NCI-H2029 (cell line): ENCODE measurements at places on chromosomes 13 and 19.

DNA sequence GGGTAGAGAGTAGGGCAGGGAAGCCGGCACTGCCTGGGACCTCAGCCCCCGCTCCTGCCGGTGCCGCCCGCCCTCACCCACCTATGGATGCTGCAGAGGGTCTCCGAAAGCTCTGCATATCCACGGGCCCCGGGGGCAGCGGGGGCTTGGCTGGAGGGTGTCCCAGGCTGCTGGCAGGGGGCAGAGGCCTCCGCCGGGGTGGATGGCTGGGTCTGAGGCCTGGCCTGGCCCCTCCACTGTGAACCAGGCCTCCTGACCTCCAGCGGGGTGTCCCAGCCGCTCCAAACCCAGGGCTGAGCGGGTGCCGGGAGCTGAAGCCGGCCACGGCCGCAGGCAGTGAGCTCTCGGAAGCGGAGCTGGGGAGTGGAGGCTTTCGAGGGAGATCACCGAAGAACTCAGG, 4.1 kb downstream of the PRAM1 start:
- no peak for DNase-seq

GRCh38 chr19:10420444-10421239, at the start of gene PDE4A:
PDE4A (plus strand) TSS chr19:10420538; CDS start chr19:10420765, 227 bp downstream.
- no peak for DNase-seq

DNA sequence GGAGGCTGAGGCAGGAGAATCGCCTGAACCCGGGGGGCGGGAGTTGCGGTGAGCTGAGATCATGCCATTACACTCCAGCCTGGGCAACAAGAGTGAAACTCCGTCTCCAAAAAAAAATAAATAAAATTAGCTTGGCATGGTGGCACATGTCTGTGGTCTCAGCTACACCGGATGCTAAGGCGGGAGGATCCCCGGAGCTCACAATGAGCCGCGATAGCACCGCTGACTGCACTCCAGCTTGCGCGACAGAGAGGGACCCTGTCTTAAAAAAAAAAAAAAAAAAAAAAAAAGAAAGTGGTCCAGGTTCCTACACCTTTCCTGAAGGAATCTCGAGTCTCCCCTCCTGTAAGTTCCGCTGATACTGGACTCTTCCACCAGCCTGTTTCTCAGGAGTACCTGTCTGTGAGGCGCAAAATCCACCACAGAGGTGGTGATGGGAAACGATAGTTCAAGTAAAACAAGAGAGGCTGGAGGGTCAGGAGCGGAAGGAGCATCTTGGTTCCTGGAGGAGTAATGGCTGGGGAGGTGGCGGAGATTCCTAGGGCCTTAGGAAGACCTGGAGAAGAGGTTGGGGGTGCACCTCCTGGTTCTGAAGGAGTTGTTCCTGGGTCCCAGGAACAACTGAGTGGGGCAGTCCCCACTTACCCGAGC, 471 bp downstream of the FUT1 start:
- DNase-seq: no peak

GRCh38 chr13:98542568-98543377, 34.1 kb downstream of the STK24 start:
- DNase-seq: no peak

- no peak for DNase-seq
Observed at GRCh38 chr13:24232474-24232873, 72.0 kb downstream of the SPATA13 start.

DNA sequence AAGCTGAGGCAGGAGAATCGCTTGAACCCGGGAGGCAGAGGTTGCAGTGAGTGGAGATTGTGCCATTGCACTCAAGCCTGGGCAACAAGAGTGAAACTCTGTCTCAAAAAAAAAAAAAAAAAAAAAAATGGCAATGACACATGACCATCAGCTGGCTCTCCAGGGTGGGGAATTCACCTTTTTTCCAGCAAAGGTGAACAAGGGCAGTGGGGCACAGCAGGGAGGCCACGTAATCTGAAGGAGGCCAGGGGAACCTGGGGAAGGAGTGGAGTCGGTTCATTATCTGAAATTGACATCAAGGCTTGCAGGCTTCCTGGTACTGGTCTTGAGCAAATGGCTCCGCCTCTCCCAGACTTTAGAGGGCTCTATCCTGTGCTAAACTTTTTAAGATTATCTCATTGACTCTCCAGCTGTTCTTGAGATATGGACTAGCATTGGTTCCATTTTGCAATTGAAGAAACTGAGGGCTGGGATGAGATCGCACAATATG, 28.1 kb downstream of the KEAP1 start:
- DNase-seq: no peak

- DNase-seq: no peak
Observed at GRCh38 chr19:6259312-6259861, 20.4 kb downstream of the MLLT1 start.

- DNase-seq: no peak
Observed at GRCh38 chr19:2110822-2111221, 14.1 kb downstream of the IZUMO4 start.

DNA sequence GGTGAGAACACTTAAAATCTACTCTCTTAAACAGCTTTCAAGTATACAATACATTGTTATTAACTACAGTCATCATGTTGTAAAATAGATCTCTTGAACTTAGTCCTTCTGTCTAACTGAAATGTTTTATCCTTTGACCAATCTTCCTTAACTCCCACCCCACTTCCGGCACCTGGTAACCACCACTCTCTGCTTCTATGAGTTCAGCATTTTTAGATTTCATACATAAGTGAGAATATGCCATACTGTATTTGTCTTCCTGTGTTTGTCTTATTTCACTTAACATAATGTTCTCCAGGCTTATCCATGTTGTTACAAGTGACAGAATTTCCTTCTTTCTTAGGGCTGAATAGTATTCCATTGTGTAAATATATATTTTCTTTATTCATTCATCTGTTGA, 144.1 kb upstream of the TRPC4 start:
- no peak for DNase-seq
